Suppressor macrophage treated with lipopolysaccharide for 4 hours (primary cell): ENCODE measurements at places on chromosomes 4 and X.
A peak's percentile ranks its signal among the peaks of the same experiment; 100 is the strongest.

- DNase-seq = no peak
Observed at GRCh38 chrX:23788946-23789345, 6.0 kb downstream of the SAT1 start.

DNA sequence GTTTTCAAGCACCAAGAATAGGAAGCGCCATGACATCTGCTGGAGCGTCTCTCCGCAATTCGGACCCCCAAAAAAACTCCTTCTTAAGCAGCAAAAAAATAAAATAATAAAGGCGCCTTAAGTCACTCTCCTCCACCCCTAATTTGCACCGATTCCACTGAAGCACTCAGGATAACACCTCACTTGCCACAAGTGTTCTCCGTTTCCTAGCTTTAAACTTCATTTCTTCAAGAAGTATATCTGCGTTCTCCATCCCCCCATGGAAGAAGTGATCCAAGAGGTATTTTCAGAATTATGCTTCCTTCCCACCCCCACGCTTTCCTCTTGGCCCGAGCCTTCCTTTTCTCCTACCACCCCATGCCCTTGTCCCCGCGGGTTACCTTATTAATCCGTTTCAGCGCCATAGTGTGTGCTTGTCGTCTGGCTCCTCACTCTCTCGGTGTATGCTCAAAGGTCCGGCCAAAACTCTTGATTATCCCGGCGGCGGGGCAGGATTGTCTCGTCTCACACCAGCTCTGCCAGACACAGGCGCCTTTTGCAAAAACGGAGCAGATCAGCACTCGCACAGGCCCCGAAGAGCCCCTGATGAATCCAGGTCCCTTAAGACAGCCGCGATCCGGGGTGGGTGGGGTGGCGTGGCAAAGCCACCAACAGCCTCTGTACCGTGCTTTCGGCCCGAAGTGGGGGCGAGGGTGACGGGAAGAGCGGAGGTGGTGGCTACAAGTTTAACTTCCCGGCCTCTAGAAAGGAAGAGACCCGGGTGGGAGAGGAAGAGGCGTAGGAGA, 1.1 kb downstream of the UBE2D3 start:
- DNase-seq = peak; percentile 30

GRCh38 chrX:83004012-83004411, 504.1 kb upstream of the POU3F4 start:
- no peak for DNase-seq

GRCh38 chr4:24973747-24974601, 56.8 kb downstream of the LGI2 start:
- DNase-seq = peak; percentile 89

- no peak for DNase-seq
Observed at GRCh38 chr4:127957105-127957504, 7.9 kb downstream of the MFSD8 start.

DNA sequence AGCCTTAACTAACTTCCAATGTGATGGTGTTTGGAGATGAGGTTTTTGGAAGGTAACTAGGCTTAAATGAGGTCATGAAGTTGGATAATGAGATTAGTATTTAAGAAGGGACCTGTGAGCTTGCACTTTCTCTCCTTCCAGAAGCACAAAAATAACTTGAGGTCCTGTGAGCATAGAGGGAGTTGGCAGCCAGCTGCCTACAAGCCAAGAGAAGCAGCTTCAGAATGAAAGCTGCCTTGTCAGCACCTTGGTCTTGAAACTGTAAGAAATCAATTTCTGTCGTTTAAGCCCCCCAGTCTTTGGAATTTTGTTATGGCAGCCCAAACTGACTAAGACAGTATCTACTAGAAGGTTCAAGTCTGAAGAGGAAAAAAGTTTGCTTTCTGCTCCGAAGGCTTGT, 280.2 kb upstream of the GALNTL6 start:
- no peak for DNase-seq

DNA sequence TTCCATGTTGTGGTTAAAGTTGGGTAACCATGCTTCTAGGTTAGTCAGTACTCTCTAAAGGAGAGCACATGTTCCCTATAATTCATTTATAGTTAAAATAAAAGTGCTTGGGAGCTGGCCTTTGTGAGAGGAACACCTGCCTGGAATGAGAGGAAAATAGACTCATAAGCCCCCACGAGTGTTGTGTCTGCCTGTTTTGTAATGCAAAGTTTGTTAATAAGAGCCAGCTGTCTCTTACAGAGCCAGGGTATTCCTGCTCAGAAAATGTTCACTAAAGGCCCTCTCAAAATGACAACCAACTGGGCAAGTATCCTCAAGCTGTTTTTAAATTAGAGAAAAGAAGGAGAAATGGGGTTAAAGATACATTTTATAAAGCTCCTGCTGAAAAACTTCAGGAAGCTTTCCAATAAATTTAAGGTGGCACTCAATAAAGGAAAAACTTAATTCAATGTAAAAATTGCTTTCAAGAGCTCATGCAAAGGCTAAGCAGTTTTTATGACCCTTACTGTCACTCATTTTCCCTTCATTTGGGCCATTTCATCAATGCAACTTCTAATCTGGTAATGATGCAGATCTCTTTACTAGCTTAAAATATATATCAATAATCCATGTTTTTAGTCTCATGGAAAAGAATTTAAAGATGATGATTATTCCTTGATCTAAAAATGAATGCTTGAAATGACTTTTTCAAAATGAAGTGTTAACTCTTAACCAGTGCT, 793.6 kb downstream of the STPG2 start:
- DNase-seq = no peak

DNA sequence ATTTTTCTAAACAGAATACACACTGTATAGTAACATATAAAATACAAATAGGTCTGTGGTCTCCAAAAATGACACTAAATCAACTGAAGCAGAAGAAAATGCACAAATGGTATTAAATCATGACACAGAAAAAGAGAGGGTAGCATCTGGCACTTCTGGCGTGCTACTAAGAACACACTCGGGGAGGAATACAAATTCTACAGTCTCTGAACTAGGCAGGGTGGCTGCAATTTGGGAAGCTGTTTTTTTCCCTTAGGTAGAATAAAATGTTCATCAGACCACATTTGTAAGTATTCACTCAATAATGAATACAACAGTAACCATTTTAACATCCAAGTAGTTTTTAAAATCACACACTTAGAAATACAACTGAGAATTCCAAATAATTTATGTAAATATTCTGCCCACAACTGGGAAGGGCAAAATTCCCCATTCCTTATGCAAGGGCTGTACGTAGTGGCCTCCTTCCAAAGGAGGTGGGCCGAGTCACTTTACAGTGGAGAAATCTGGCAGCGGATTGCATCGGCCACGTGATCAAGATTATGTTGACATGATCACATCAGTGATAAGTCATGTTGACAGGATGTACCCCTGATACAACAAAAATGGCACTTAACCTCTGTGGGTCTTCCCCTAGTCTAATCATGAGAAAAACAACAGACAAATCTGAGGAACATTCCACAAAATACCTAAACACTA, 101.1 kb downstream of the TSPAN5 start:
- no peak for DNase-seq

DNA sequence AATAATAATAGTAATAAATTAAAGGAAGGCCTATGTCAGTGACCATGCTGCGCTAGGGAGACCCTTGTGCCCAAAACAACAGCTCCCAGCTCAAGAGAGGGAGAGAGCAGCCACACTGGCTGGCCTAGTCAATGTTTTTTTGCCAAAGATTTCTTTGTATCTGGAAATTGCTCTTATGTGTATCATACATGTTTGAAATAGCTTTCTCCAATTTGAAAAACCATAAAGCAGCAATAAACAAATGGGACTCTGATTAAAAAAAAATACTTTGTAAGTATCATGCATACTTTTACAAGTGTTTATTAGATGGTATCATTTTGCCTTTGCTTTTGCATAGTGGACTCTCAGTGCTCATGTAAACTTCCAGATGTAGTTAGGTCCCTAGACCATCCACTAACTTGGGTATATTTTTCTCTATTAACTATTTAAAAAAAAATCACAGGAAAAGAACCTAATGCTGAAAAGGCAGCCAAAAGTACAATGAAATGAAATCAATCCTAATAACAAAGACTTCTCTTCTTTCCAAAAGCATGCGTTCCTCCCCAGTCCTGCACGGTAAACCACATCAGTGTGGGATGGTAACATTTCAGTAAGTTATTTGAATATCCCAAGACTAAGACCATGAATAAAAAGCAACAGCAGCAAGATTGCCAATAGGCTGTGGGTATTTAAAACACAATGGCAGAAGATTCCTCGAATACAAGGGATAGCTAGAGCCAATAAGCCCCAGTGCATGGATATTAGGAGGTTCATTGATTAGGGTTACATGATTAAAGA, 117.6 kb downstream of the PALLD start:
- no peak for DNase-seq

GRCh38 chrX:38881727-38882126, 80.5 kb downstream of the MID1IP1 start:
- DNase-seq = peak; percentile 54

DNA sequence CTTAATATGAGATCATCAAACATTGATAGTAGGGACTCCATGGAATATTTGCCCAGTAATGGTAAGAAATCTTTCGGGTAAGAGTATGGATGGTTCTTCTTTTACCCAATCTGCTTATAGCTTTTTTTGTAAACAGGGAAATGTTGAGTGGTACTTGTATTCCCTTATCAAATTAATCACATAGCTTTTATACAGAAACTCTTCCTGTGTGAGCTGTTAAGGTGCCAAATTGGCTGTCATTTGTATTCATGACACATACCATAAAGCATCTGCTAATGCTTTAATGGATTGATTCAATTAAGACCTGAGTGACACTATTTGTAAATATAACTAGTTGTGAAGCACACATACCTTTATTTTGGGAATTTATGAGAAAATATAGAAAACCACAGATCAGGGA, 34.2 kb downstream of the KLF3 start:
- DNase-seq = no peak

GRCh38 chrX:16804923-16805464, 18.7 kb downstream of the TXLNG start:
- DNase-seq = no peak

DNA sequence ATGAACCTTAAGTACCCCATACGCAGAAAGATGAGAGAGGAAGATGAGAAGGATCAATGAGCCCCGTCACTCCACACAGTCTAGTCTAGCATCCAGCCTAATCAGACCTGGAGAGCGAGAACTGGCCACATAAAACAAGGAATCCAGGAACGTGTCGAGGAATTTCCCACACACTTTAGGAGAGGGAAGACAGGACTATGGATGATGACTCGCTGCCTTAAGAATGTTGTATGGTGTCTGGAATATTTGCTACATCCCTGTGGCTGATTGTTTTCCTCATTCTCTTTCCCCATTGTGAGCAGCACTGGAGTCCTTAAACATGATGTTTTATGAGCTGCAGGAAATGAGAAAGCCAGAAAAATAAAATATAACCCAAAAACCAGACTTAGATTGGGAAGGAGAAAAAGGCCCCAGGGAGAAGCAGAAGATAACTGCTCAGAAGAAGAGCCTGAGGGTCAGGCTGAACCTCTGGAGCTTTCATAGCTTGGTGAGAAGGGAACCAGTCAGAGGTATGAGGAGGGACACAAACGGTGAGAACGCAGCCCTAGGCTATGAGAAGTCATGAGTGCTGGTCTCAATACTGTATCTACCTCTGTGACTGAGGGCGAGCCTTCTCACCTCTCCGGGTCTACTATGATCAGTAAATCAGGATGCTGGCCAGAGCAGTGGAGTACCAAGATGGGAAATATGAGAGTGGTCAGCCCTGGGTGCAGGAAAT, 139.5 kb upstream of the NOCT start:
- DNase-seq = no peak

DNA sequence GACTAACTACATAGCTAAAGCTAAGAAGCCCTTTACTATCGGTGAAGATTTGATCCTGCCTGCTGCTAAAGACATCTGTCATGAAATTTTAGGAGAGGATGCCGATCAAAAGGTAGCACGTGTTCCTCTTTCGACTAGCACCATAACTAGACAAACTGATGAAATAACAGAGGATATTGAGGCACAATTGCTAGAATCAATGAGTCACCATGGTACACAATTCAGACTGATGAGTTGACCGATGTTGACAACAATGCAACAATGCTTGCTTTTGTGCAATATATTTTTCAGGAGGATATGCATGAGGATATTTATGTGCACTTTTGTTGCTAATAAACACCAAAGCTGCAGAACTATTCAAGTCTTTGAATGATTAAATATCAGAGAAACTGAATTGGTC, 24.3 kb downstream of the TBCK start:
- no peak for DNase-seq

- DNase-seq = no peak
Observed at GRCh38 chrX:1172496-1172895, 40.0 kb downstream of the CRLF2 start.

GRCh38 chr4:25223802-25224375, 9.9 kb upstream of the PI4K2B start:
- no peak for DNase-seq

DNA sequence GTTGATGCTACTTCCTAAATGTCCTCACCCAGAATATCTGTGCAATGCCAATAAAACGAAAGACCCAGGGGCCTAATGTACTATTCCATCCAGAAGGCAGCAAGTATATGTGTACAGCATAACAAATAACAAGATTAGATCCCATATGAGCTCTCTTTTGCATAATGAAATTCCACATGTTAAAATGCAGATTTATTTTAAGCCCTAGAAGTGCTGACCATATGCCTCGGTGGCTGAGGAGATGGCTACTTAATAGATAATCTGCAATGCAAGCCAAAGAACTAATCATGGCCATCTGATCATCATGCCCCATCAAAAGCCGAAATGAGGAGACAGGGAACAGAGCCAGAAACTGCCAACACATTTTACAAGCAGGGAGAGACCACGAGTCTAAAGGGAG, 293.5 kb downstream of the KCNIP4 start:
- no peak for DNase-seq

DNA sequence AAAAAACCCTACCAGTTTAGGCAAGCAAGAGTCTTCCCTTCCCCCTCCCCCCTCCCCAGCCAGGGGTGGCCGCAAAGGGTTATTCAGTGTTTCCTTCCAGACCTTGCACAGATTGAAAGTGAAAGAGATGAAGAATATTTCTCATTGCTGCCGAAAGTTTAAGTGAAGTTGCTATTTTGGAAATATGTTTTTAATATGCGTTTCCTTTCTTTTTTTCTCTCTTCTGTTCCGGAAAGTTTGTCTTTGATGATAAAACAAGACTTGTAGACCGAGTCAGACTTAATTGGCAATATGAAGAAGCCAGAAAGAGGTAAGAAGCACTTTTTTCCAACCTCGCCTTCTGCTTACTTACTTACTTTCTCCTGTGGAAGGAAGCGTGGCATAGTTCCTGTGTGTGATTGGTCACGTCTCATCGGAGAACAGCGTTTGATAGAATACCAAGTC, 58.5 kb upstream of the CLCN4 start:
- peak; percentile 65 for DNase-seq

DNA sequence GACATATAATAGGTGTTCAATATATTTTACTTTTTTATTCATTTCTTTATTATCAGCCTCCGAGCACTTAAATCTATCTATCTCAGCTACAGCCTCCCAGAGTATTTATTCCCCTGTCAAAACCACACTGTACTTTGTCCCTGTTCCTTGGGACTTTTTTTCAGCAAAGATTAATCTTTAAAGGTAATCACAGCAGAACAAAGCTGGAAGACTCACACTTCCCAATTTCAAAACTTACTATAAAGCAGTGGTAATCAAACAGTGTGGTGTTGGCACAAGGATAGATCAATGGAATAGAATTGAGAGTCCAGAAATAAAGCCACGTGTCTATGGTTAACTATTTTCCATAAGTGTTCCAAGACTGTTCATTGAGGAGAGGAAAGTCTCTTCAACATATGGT, 59.7 kb downstream of the KLHL13 start:
- no peak for DNase-seq

- peak; percentile 53 for DNase-seq
Observed at GRCh38 chrX:44596277-44596676, 53.6 kb upstream of the FUNDC1 start.
